Motor neuron (in vitro differentiated cells): ENCODE measurements at places on chromosomes 6 and 20. TPM values are rescaled to one million over a fixed set of nuclear protein-coding genes. Genes with fewer than 3 reads are reported as not detected.

The TMEM200A gene
- total RNA-seq = 9.4 and 9.5 TPM in 2 replicates

The STK35 gene
- total RNA-seq = 11.9 and 12.5 TPM in 2 replicates

The MAFB gene
- total RNA-seq = 10.9 and 11.1 TPM in 2 replicates

The ASIP gene
- total RNA-seq = 0.59 TPM in 1 of 2 replicates, not detected in the other

The RAMACL gene
- 0.50 and 0.68 TPM in 2 replicates for total RNA-seq

DNA sequence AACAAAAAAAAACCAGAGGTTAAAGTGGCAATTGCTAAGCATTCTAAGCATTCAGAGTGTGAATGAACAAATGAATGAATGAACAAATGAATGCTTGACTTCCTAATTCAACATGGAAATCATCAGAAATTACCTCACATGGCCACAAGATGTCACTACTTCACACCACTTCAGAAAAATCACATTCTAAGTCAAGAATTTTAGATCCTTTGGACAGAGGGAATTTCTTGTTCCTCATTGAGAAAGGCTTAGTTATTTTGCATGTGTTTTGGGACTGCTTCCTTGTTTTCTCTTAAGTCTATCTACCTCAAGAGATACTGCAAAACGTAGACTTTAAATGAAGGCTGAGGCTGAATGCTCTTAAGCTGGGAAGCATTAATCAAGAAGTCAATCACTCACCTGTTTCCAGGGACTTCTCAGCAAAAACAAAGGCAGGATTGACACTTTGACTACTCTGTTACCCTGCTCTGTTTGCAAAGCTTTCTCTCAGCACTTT lies 120.2 kb downstream of the MBOAT1 start:
- no peak for ATAC-seq

DNA sequence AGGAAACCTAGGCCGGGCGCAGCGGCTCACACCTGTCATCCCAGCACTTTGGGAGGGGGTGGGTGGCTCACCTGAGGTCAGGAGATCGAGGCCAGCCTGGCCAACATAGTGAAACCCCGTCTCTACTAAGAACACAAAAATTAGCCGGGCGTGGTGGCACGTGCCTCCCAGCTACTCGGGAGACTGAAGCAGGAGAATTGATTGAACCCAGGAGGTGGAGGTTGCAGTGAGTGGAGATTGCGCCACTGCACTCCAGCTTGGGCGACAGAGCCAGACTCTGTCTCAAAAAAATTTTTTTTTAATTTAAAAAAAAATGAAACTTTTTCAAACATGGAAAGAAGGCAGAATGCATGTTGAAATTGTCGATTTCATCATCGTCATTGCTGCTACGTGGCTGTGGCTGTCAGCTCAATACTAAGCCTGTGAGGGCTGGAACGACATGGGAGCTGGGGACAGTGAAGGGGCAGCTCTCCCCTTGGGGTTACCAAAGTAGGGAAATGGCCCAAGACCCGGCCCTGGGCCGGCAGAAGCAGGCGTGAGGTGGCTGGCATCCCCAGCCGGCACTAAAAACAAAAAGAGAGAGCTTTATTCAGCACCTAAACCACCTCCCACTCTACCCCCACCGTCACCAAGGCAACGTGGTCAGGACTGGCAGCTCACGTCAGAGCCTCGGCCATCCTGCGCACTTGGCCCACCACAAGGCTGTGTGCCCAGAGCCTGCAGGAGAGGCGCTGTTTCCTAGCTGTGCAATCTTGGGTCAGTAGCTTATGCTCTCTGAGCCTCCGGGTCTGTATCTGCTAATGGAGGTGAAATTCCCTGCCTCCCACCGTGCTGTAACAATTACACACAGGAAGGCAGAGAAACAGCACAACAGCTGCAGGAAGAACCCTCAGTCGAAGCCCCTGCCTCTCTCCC lies 30.8 kb downstream of the AGPAT4 start:
- ATAC-seq = peak; percentile 68

- ATAC-seq = peak; percentile 94
These were observed at the start of gene PARD6B for GRCh38 chr20:50731055-50731929. Gene PARD6B (plus strand): TSS chr20:50731580. CDS start chr20:50731787, 207 bp downstream.

DNA sequence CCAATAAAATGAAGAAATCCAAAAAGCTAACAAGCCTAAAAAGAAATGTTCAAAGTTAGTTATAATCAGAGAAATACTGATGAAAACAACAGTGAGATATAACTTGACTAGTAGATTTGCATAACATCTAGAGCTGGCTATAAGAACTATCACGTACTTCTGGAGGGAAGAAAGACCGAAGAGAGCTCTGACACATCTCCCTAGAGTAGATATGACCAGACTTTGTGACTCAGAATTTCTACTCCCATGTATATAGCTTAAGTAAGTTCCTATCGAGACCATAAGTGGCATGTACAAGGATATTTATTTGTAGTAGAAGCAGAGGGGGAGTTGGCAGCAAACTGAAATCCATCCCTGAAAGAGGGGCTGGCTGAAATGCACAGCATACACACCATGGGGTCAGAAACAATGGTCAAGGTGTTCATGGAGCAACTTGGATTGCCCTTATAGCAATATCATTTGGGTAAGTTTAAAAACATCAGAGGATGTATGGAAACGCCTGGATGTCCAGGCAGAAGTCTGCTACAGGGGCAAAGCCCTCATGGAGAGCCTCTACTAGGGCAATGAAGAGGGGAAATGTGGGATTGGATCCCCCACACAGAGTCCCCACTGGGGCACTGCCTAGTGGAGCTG lies 25.6 kb upstream of the IL17A start:
- no peak for ATAC-seq

GRCh38 chr20:18728165-18728869 lies 85.3 kb upstream of the SCP2D1 start:
- ATAC-seq = no peak

DNA sequence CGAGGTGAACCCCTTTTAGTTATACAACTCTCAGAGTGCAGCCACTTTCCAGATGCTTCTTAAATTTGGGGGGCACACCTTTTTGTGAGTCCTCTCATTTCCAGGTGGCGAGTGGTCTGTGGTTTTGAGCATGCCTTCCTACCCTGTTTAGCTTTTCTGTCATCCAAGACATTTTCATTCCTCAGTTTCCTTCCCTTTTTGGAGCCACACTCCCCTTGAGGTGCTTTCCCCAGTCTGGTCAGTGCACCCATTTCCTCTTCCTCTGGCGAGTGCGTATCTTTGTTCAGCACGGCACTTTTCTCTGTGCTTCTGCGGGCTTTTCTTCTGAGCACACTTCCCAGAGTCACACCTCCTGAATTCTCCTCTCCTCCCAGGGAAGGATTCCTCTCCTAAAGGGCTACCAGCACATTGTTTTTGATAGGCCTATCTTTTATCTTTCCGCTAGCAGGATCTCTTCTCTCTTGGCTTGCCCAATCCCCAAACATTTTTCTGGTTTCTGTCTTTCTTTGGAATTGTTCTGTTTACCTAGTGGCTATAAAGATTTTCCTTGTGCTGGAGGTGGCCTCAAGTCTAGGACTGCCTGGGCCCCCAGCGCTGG lies 1.4 kb downstream of the PHF20 start:
- ATAC-seq = no peak

DNA sequence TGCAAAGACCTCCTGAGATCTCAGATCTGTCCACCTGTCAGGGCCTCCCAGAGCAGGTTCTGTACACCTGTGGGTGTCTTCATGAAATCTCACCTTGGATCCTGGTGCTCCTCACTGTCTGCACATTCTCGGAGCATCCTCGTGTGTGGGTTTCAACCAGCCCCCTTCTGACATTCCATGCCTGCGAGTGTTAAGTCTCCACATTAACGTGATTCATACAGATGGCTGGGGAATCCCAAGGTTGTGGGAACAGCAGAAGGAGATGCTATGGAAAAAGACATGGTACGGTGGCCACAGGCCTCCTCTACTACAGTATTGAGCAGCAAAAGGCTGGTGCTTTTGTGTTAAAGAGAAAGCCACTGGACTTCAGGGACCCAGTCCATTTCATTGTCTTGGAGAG lies 556.5 kb downstream of the DHX35 start:
- no peak for ATAC-seq

DNA sequence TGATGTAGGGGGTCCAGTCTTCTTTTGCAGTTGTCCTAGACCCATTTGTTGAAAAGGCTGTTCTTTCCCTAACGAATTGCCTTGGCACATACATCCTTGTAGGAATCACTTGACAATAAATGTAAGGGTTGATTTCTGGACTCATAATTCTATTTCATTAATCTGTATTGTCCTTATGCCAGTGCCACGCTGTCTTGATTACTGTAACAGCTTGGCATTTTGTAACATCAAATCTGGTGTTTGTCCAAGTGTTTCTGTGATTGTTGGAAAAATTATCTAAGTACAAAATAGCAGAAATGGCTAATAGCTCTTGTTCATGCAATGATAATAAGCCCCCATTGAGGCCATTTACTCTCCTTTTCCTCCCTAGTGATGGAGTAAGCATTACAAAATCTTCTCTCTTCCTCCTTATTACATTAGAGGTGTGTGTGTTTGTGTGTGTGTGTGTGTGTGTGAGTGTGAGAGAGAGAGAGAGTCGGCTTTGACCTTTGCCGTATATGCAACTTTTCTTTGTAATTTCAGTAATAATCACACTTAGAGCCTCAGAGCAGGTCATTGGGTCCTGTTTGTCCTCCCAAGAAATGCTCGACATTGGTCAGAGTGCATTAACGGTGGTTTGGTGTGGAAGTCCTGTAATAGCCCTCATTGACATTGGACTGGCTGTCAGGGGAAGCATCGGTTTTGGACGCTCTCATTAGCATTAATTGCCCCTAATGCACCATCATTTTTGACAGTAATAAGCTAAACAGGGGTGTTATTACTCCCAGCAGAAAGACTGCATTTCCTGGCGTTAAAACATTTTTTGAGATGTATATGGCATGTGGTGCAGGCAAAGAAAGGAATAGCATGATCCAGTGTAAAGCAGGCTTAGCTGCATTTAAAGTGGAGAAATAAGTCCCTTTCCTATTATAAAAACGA lies 40.7 kb upstream of the MROH8 start:
- ATAC-seq = no peak

GRCh38 chr6:3759646-3760232 lies 8.2 kb upstream of the PXDC1 start:
- no peak for ATAC-seq

GRCh38 chr20:42150230-42150629 lies 532.1 kb upstream of the CHD6 start:
- ATAC-seq = no peak

DNA sequence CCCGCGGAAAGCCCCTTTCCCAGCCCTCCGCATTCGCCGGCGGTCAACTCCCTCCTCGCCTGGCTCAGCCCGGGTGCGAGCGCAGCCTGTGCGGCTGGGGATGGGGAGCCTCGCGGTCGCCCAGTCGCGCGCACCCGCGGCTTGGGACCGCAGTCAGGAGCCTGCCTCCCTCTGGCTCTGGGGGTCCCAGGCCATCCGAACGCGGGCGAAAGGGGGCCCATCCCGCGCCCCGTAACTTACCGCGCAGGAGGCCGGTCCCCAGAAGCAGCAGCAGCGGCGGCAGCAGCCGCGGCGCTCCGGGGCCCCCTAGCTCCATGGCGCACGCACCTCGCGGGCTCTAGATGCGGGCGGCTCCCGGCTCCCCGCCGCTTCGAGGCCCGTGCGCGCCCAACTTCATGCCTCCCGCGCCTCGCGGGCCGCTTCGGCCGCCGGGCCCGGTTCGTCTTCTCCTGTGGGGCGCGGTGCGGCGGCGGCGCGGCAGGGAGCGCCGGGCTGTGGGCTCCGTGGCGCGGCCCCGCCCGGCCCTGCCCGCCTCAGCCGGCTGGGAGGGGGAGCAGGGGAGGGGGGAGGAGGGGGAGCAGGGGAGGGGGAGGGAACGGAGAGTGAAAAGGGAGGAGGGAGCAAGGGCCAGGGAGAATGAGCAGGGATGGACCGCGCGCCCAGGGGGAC lies at the start of gene CHRNA4:
Gene CHRNA4, minus strand, starts transcription at position 500 of the 669 bp plus-strand sequence. Its CDS starts 184 bp downstream, at position 316.
- ATAC-seq = peak; percentile 47

- no peak for ATAC-seq
These were observed 32.8 kb downstream of the CD164 start for GRCh38 chr6:109349419-109349987.

DNA sequence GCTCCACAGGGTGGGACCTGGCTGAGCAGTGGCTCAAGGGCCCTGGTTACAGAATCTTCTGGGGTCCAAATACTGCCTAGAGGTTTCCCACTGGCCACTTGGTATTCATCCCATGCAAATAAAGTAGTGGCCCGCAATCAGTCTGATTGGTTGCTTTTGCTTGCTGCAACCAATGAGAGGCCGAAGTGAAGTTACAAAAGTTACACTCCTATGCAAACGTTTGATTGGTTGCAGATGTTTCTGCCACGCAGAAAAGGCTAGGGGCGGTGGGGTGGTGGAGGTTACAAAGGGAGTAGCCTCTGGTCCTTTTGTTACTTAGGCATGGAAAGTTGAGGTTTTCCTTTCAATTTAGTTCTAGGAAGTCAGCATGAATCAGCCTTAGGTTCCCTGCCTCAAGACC lies 3.6 kb upstream of the NHLRC1 start:
- no peak for ATAC-seq

- no peak for ATAC-seq
These were observed 12.4 kb downstream of the UBE2V1 start for GRCh38 chr20:50100552-50100951.
